Activated T-cell treated with anti-CD3 and anti-CD28 coated beads for 48 hours (primary cell): ENCODE measurements at places on chromosomes 7 and 10.

DNA sequence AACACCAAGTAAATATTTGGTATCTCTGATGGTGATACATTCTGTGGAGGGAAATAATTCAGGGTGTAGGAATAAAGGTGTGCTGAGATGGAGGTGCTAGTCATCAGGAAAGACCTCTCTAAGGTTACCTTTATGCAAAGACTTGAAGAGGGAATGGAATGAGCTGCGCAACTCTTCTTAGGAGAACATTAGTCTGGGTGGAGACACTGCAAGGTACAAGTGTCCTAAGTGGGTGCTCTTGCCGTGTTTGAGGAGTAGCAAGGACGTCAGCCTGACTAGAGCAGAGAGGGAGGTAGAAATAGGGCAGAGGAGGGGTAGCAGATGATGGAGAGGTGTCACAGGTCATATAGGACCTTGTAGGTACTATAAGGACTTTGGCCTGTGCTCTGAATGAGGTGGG, 148.1 kb downstream of the AUTS2 start:
- no peak for DNase-seq

GRCh38 chr10:15738270-15738925, 18.7 kb upstream of the ITGA8 start:
- DNase-seq: no peak

DNA sequence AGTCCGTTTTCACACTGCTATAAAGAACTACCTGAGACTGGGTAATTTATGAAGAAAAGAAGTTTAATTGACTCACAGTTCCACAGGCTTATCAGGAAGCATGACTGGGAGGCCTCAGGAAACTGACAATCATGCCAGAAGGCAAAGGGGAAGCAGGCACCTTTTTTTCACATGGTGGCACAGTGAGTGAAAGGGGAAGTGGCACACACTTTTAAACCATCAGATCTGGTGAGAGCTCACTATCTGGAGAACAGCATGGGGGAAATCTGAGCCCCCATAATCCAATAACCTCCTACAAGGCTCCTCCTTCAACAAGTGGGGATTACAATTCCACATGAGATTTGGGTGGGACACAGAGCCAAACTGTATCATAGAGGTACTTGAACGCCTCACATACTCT, 30.0 kb downstream of the AGR3 start:
- DNase-seq: no peak

DNA sequence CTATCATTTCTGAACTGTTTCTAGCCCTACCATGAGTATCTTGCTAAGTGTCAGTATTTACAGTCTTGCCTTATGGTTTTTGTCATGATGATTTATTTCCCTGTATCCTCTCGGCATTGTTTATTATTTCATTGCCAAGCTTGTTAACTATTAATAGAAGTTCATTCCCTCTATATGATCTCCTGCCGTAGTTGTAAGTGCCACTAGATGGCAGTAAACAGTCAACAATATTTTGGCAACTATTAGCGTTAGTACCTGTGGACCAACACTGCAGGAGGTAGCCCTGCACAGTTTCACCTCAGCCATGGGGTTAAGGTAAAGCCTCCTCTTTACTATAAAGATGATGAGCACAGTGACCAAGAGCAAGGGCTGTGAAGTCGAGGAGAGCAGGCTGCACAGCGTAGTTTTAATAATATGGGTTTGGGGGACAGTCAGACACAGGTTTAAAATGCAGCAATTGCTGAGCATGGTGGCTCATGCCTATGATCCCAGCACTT, 26.1 kb upstream of the CCNJ start:
- DNase-seq: no peak

DNA sequence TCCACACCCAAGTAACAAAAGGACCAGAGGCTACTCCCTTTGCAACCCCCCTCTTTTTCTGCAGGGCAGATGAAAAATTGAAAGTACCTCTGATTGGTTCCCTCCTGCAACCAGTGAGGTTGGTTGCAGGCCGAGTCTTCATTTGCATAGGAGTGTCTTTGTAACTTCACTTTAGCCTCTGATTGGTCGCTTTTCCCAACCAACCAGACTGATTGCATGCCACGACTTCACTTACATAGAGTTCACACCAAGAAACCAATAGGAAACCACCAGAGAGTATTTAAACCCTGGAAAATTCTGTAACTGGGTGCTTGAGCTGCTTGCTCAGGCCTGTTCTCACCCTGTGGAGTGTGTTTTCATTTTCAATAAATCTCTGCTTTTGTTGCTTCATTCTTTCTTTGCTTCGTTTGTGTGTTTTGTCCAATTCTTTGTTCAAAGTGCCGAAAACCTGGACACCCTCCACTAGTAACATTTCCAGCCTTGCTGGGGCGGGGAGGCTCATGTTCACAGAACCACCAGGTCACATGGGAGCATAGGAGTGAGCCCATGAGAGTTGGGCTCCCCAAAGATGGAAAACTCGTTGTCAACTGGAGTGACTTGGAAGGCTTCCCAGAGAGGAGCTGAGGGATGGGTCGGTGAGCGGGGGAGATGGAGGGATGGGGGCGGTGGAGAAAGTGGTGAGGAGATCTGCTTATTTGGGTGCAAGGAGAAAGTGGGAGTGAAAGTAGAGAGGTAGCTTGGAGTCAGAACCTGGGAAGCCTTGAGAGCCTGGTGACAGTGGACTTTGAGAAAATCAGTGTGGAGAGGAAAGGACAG, 223.6 kb downstream of the GFRA1 start:
- DNase-seq: no peak

- DNase-seq: no peak
These were observed 172.7 kb upstream of the SMIM30 start for GRCh38 chr7:113291058-113291457.

GRCh38 chr10:35442028-35442427, 105.7 kb downstream of the CCNY start:
- no peak for DNase-seq

DNA sequence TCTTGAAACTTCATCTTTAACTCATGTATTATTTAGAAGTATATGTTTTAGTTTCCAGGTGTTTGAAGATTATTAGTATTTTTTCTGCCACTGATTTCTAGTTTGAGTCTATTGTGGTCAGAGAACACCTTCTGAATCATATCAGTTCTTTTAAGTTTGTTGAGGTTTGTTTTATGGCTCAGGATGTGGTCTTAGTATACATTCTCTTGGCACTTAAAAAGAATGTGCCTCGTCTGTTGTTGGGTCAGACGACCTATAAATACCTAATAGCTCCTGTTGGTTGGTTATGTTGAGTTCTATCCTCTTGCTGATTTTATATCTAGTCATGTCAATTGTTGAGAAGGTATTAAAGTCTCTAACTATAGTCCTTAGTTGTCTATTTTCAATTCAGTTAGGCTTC, 15.9 kb downstream of the TDRD1 start:
- DNase-seq: no peak

DNA sequence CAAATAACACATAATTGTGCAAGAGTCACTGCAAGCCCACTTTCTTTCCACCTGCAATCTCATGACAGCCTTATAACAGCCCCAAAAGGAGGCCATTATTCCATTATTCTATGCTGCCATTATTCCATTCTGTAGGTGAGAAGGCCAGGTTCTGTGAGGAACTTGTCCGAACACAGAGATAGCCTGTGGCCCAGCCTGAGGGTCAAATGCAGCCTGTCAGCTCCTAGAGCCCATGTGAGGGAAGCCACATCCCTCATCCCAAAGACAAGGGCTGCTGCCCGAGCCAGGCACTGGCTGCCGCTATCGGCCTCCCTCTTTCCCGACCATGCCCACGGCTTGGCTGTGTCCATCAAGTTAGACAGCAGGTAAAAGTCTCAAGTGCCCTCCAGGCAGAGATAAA, 24.1 kb upstream of the C10orf71 start:
- DNase-seq: no peak

- DNase-seq: no peak
These were observed 35.3 kb upstream of the EGR2 start for GRCh38 chr10:62851442-62851841.
